NCI-H1048 (cell line): ENCODE measurements at places on chromosomes 16 and 17.

DNA sequence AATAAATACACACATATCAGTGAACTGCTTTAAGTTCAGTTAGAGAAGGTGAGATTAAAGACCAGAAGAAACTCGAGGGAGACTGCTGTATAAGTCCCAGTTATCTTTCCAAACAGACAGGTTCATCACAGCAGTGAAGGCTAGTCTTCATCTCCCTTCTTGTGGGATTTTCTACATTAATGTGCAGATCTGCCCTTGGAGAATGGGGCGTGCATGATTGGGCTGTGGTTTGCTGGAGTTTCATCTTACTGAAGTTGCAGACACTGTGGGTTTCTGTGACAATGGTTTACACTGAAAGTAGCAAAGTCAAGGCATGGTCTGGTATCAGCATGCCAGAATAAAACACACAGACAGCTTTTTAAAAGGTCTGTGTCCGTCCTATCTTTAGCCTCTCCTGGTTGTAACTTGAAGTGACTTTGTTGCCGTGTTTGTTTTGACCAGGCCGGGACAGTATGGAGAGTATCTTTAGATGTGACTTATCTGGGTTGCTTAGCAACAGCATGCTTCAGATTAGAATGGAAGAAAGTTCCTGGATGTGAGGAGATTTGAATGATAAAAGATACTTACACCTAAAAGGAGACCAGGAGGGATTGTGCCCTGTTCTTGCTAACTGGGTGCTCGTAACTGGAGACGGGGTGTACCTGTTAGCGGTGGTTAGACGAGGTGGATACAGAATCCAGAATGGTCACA is 16.1 kb downstream of the NAA60 start:
- DNase-seq = no peak

DNA sequence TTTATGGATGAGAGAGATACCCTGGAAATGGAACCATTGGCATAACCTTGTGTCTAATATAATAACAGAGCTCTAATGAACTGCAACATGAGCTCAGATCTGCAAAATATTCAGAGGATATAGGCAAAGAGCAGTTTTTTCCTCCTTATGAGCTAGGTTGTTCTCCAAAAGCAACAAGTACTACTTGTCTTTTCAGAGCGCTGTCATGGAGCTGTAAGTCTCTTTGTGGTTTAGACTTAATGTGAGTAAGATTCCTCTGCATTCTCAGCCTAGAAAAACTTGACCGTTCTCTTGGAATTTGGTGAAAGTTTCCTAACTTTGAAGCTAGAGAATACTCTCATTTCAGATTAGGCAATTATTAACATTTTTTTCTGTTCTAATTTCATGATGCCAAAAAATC is 85.2 kb downstream of the FTO start:
- no peak for DNase-seq

DNA sequence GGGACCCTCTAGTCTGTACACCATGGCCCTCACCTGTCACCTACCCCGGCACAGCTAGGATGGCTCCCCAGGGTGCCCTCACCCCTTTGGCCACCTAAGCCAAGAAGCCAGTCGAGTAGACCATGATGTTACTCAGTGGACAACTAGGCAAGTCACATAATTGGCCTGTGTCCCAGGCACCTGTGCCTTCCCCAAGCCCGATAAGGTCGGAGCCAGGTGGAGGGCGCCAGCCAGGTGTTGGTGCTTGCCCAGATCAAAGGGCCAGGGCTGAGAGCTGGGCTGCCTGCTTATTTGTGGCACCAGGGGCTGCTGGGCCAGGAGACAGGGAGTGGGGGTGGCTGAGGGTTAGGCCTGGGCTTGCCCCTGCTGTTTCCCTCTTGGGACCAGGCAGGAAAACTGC is 16.8 kb downstream of the SPNS2 start:
- no peak for DNase-seq

DNA sequence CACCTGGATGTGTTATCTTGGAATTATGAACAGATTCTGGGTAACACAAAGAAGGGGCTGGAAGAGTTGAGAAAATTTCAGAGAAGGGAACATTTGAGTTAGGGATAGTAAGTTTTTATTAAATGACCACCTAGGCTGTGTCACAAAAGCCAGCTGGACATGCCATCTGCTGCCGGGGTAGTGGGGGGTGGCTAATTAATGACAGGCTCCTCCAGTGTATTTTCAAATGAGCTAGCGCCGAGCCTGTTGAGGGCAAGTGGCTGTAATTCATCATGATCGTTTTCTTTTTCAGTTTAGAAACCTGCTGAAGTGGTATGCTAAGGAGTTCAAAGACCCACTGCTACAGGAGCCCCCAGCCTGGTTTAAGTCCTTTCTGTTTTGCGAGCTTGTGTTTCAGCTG is 6.2 kb downstream of the TMEM97 start:
- no peak for DNase-seq

- DNase-seq = no peak
Measured at GRCh38 chr16:1677339-1677738, 740 bp upstream of the JPT2 start.

- no peak for DNase-seq
Measured at GRCh38 chr16:84323606-84324005, 28.9 kb downstream of the WFDC1 start.

DNA sequence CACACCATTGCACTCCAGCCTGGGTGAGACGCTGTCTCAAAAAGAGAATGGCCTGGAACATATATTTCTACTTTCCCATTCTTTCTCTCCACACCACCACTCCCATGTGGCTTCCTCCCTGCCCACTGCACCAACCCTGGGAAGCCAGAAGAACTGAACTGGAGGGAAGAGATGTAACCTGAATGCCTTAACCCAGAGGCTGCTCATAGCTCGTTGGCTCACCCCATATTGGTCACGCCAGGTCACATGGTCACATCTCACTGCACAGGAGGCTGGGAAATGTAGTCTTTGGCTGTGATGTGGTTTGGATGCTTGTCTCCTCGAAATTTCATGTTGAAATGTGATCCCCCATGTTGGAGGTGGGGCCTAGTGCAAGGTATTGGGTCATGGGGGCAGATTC is 5.9 kb upstream of the DNAH17 start:
- DNase-seq = no peak

GRCh38 chr17:7944326-7944725 is 12.3 kb downstream of the CNTROB start:
- DNase-seq = no peak

DNA sequence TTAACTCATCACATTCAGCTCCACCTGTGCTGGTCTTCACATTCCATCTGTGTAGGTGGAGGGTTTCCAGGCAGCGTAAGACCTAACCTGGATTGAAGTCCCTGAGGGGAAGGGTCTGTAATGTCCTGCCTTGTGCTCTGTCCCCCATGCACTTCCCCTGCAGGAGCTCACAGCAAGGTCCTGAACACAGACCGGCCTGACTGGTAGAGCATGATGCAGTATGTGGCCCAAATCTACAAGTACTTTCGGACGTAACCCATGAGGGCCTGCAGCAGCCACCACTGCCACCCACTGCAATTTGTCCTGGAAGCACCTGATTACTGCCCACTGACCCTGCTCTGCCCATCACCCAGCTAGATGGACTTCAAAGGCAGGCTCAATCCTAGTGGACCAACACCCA is 36.6 kb upstream of the ADORA2B start:
- DNase-seq = no peak

- DNase-seq = no peak
Measured at GRCh38 chr16:14400285-14400977, 229.6 kb downstream of the PARN start.

- no peak for DNase-seq
Measured at GRCh38 chr16:49057936-49058335, 223.7 kb downstream of the CBLN1 start.

GRCh38 chr17:3782751-3783150 is 18.2 kb downstream of the ITGAE start:
- no peak for DNase-seq

DNA sequence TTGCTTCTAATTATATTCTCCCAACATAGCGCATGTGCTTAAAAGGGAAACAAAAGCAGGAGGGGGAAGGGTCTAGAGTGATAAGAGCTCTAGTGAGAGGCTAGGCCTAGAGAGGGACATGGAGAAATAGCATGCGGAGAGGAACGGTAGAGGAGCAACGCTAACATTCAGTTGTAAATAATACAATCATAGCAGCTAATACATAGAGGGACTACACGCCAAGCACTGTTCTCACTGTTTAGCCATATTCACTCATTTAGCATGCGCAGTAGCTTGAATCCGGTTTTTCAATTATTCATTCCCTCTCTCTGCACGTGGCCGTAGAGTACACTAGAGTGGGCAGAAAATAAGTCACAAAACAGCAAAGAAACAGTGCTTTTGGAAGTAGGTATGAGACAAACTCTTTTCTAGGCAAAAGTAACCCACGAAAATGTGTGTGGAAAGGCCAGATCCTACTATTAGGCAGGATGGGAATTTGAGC is 1.7 kb upstream of the ALOX12 start:
- no peak for DNase-seq

DNA sequence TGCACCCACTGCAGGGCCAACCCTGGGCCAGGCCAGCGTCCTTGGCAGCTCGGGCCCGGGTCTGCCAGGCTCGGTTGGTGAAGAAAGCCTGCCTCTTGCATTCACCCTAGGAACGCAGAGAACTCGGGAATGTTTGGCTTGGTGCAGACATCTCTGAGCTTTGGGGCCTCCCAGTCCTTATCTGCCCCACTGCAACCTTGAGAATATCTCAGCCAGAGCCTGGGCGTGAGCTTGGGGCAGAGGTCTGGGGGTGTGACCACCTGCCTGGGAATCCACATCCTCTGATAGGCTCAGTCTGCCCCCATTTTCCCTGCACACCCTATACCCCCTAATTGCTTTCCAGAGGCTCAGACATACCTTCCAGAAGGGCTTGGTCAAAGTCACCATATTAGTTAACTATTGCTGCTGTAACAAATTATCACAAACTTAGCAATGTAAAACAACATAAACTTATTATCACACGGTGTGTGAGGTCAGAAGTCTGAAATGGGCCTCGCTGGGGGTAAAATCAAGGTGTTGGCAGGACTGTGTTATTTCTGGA is 30.7 kb upstream of the ZNF423 start:
- no peak for DNase-seq
